ENCODE measurements at places on chromosomes 4 and X.

DNA sequence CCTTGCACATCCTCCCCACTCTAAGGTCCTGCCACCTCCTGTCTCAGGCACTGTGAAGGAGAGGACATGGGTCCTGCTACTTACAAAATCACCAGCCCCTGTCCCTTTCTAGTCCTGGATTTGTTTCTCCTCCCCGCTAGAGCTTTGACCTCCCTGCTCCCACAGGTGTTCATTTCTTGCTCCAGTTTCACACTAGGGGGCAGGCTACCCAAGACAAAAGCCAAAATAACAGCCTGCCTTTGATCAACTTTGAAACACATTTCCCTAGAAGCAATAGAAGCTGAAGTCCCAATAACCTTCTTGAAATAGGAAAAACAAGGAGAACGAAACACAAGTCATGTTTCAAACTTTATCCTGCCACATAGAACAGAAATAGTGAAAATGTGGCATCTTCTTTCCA, 164.4 kb downstream of the QDPR start:
- no peaks in the 10 kb centered on the region for H3K4me1 ChIP-seq
- H3K36me3 ChIP-seq, result no peaks in the 10 kb centered on the region

DNA sequence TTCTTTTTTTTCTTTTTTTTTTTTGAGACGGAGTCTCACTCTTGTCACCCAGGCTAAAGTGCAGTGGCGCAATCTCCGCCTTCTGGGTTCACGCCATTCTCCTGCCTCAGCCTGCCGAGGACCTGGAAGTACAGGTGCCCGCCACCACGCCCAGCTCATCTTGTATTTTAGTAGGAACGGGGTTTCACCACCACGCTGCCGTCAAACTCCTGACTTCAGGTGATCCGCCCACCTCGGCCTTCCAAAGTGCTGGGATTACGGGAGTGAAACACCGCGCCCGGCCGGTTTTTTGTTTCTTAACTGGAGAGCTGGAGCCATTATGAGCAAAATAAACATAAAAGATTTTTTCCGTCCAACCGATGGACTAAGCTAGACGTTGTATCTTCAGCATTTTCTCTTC, 1.9 kb upstream of the WDR17 start:
- H3K27ac ChIP-seq, result no peak overlapping the region
- DNase-seq, result no peak
- H3K36me3 ChIP-seq, result no peaks in the 10 kb centered on the region
- H3K27me3 ChIP-seq, result peaks cover 6% of the 10 kb centered on the region

- H3K36me3 ChIP-seq, result no peaks in the 10 kb centered on the region
- H3K4me3 ChIP-seq, result no peak overlapping the region
- no peaks in the 10 kb centered on the region for H3K4me1 ChIP-seq
- DNase-seq, result no peak
These were observed 2.1 kb upstream of the LEF1 start for GRCh38 chr4:108170631-108171338.

GRCh38 chrX:40108162-40108958, 10.6 kb upstream of the BCOR start:
- H3K36me3 ChIP-seq, result no peaks in the 10 kb centered on the region
- peak overlapping the region; percentile 63 for H3K4me3 ChIP-seq
- H3K27ac ChIP-seq, result peak overlapping the region; percentile 60
- H3K4me1 ChIP-seq, result no peaks in the 10 kb centered on the region
- peak; percentile 83 for DNase-seq

GRCh38 chrX:17500145-17500579, 125.2 kb downstream of the NHS start:
- no peak for DNase-seq
- H3K4me1 ChIP-seq, result no peaks in the 10 kb centered on the region
- H3K27me3 ChIP-seq, result no peaks in the 10 kb centered on the region
- H3K27ac ChIP-seq, result no peak overlapping the region

- H3K27ac ChIP-seq, result no peak overlapping the region
- H3K36me3 ChIP-seq, result no peaks in the 10 kb centered on the region
- H3K27me3 ChIP-seq, result no peaks in the 10 kb centered on the region
- no peak overlapping the region for H3K4me3 ChIP-seq
- no peaks in the 10 kb centered on the region for H3K4me1 ChIP-seq
These were observed 36.5 kb downstream of the MED14 start for GRCh38 chrX:40698851-40699250.

- H3K27ac ChIP-seq, result no peak overlapping the region
- H3K36me3 ChIP-seq, result no peaks in the 10 kb centered on the region
- DNase-seq, result no peak
- H3K4me3 ChIP-seq, result no peak overlapping the region
- H3K4me1 ChIP-seq, result no peaks in the 10 kb centered on the region
These were observed 9.8 kb downstream of the DCAF8L2 start for GRCh38 chrX:27599928-27600327.

DNA sequence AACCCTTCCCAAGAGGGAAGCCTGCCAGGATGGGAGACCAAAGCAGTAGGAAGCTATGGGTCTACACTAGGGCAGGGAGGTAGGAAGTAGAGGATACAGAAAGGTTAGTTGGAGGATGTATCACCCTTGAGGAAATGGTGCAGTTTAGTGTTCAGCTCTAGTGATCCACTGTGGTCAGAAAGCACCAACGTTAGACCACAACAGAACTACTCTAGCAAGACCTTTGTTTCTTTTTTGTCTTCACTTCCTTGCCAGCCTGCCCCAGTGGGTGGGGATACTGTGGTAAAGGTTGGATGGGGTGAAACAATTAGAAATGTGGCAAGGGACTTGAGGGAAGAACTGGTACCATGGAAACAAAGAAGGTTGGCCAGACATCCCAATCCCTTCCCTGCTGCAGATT, 83.3 kb downstream of the DDIT4L start:
- no peak overlapping the region for H3K27ac ChIP-seq
- H3K36me3 ChIP-seq, result no peaks in the 10 kb centered on the region
- H3K4me1 ChIP-seq, result no peaks in the 10 kb centered on the region
- no peak overlapping the region for H3K4me3 ChIP-seq

GRCh38 chr4:99986792-99987191, 36.7 kb upstream of the H2AZ1 start:
- no peak for DNase-seq
- H3K4me1 ChIP-seq, result no peaks in the 10 kb centered on the region
- no peaks in the 10 kb centered on the region for H3K36me3 ChIP-seq
- H3K4me3 ChIP-seq, result no peak overlapping the region

- H3K4me1 ChIP-seq, result no peaks in the 10 kb centered on the region
- no peaks in the 10 kb centered on the region for H3K27me3 ChIP-seq
- H3K36me3 ChIP-seq, result no peaks in the 10 kb centered on the region
- no peak for DNase-seq
- no peak overlapping the region for H3K4me3 ChIP-seq
These were observed 64.1 kb downstream of the BEND4 start for GRCh38 chr4:42088386-42088785.

DNA sequence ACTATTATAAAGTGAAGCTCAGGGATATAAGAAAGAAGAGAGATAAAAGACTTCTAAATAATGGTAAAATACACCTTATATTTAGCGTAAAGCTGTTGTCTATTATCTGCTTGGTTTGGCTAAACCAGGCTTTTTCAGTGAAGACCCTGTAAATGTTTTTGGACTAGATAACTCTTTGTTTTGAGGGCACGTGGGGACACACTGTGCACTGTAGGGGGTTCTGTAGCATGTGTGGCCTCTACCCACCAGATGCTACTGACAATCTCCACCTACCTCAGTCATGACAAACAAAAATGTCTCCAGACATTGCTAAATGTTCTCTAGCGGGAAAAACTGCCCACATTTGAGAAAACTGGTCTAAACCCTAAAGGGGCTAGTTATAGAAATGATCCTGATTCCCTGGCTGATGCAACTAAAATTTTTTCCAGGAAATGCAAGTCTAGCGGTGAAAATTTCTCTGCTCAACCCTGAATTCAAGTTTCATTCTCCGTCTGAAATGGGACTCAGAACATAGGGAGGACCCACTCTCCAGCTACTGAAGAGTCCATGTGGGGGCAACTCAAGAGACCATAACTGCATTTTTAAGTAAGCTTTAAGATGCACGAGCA, 355.2 kb upstream of the RASGEF1B start:
- H3K4me3 ChIP-seq, result no peak overlapping the region
- H3K36me3 ChIP-seq, result no peaks in the 10 kb centered on the region
- H3K4me1 ChIP-seq, result no peaks in the 10 kb centered on the region
- H3K27me3 ChIP-seq, result no peaks in the 10 kb centered on the region
- no peak overlapping the region for H3K27ac ChIP-seq

DNA sequence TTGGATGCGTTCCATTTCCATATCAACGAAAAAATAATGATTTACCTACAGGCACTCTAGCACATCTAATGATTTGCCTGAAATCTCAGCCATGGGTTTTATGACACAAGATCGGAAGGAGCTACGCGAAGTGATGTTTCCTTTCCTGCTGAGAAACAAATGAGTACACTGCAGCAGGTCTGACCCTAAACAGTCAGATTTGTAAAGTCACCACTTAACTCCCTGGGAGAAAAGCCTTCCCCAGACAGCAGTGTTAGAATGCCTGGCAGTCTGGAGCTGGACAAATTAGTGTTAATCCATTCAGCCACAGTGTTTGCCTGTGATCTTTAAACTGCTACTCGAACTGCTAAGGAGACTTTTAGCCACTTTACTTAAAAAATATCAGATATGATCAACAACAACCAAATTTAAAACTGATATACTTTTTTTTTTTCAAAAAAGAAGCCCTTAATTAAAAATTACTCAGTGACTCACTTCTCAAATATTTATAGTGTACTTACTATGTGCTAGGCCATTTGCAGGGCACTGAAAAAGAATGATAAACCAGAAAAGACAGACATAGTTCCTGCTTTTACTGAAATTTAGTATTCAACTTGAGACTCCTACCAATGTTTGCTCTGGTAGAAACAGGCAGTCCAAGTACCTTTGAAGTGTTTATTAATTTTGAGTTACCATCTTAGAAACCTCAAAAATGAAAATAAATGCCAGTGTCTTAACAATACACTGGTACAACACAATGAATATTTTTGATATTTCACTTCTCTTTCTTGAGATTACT, 104.5 kb downstream of the SHISA3 start:
- no peak overlapping the region for H3K4me3 ChIP-seq
- H3K27me3 ChIP-seq, result no peaks in the 10 kb centered on the region
- H3K36me3 ChIP-seq, result no peaks in the 10 kb centered on the region
- H3K4me1 ChIP-seq, result no peaks in the 10 kb centered on the region
- H3K27ac ChIP-seq, result no peak overlapping the region
- no peak for DNase-seq

GRCh38 chr4:102791318-102791835, 30.6 kb upstream of the MANBA start:
- DNase-seq, result no peak
- peaks cover 4% of the 10 kb centered on the region for H3K36me3 ChIP-seq
- no peak overlapping the region for H3K27ac ChIP-seq
- H3K4me1 ChIP-seq, result peaks cover 9% of the 10 kb centered on the region
- no peak overlapping the region for H3K4me3 ChIP-seq

GRCh38 chr4:40246011-40246900, 49.4 kb downstream of the RHOH start:
- H3K4me3 ChIP-seq, result no peak overlapping the region
- H3K4me1 ChIP-seq, result no peaks in the 10 kb centered on the region
- H3K27me3 ChIP-seq, result no peaks in the 10 kb centered on the region
- no peaks in the 10 kb centered on the region for H3K36me3 ChIP-seq

- no peak overlapping the region for H3K4me3 ChIP-seq
- H3K4me1 ChIP-seq, result no peaks in the 10 kb centered on the region
- no peak overlapping the region for H3K27ac ChIP-seq
These were observed 11.5 kb downstream of the CTAG1A start for GRCh38 chrX:154596290-154596929.

GRCh38 chr4:185880571-185880970, 68.6 kb upstream of the SORBS2 start:
- no peak overlapping the region for H3K4me3 ChIP-seq
- H3K27ac ChIP-seq, result no peak overlapping the region
- H3K4me1 ChIP-seq, result no peaks in the 10 kb centered on the region
- no peak for DNase-seq
- no peaks in the 10 kb centered on the region for H3K27me3 ChIP-seq
- H3K36me3 ChIP-seq, result no peaks in the 10 kb centered on the region

GRCh38 chr4:79141530-79141929, 184.3 kb downstream of the NAA11 start:
- no peaks in the 10 kb centered on the region for H3K36me3 ChIP-seq
- no peaks in the 10 kb centered on the region for H3K27me3 ChIP-seq
- H3K4me3 ChIP-seq, result no peak overlapping the region
- no peak for DNase-seq
- H3K4me1 ChIP-seq, result no peaks in the 10 kb centered on the region

DNA sequence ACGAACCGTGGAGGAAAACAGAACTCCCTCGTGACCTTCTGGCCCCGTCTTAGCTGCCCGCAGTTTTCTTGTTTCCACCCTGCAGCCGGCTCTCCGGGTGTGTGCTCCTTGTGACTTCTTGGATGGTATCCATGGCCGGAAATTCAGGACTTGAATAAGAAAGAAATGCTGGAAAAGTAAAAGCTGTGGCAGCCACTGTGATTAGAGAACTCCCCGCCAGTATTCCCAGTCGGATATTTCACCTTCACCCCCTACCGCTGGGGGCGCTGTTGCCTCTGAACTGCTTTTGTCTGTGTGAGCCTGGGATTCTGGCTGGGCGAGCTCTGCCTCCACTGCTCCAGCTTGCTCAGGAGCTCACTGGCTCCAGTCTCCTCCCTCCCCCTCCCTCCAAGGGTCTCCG, 41.5 kb upstream of the CYP4V2 start:
- H3K36me3 ChIP-seq, result no peaks in the 10 kb centered on the region
- H3K27me3 ChIP-seq, result no peaks in the 10 kb centered on the region
- no peak overlapping the region for H3K4me3 ChIP-seq
- peaks cover 6% of the 10 kb centered on the region for H3K4me1 ChIP-seq
- peak overlapping the region; percentile 84 for H3K27ac ChIP-seq
- peak; percentile 67 for DNase-seq

GRCh38 chrX:40012868-40013265, 84.9 kb downstream of the BCOR start:
- peaks cover 3% of the 10 kb centered on the region for H3K27me3 ChIP-seq
- H3K4me1 ChIP-seq, result no peaks in the 10 kb centered on the region
- H3K36me3 ChIP-seq, result no peaks in the 10 kb centered on the region
- H3K27ac ChIP-seq, result peak overlapping the region; percentile 76

DNA sequence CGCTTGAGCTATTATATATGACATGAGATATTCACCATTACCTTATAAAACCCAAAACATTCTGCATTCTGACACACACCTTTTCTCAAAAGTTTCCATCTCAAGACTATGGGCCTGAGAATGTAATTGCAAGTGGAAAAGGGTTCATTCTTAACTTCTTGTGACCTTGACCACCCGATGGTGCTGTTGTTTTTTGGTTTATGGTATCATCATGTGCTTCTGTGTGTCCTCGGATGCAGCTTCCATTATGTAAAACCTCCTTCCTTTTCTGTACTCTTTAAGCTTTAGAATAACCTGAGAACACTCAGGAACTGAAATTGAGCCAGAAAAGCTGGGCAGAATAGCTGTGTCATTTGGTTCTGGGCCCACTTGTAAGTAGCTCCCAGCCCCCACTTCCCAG, 16.2 kb upstream of the PUDP start:
- no peak for DNase-seq
- no peak overlapping the region for H3K4me3 ChIP-seq
- H3K27me3 ChIP-seq, result no peaks in the 10 kb centered on the region
- H3K27ac ChIP-seq, result no peak overlapping the region

DNA sequence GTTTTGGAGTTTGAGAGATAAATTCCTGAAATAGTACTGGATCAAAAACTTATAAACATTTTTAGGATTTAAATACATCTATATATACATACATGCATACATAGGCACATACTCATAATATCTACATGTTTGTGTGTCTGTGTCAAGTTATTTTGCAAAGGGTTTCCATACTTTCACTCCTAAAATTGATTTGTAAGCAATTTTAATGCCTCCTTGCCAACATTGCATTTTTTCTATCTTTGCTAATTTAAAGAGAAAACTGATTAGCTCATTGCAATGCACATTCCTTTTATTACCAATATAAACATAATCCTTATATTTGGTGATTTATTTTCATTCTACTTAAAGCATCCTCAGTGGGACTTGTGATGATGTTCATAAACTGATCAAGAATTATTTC, 258.3 kb downstream of the FRMPD4 start:
- no peak for DNase-seq
- no peaks in the 10 kb centered on the region for H3K4me1 ChIP-seq

Measured in right lobe of liver (tissue), 6 donors.